ENCODE measurements at places on chromosomes 5 and 9.

GRCh38 chr5:117077142-117077541, 502.5 kb upstream of the SEMA6A start:
- peak; percentile 35 for DNase-seq

DNA sequence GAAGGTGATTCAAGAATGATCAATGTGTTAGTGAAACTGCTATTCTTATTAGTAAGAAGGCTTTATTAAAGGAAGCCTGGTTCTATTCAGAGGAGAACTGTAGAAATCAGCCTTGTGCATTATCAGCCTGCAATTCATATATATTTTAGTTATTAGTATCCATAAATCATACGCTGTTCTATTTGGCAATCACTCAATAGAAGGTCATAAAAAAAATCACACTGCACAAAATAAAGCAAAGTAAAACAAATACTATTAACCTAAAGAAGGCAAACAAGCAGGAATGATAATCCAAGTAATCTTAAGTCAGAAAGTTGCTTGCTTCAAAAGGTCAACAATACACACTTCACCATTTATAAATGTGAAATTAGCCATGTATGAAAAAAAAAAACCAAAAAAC, 138.1 kb downstream of the PDE4D start:
- no peak for DNase-seq

- no peak for DNase-seq
Measured at GRCh38 chr9:131813116-131813515, 73.2 kb upstream of the RAPGEF1 start.

- DNase-seq = no peak
Measured at GRCh38 chr5:82694711-82695285, 382.4 kb downstream of the TMEM167A start.

DNA sequence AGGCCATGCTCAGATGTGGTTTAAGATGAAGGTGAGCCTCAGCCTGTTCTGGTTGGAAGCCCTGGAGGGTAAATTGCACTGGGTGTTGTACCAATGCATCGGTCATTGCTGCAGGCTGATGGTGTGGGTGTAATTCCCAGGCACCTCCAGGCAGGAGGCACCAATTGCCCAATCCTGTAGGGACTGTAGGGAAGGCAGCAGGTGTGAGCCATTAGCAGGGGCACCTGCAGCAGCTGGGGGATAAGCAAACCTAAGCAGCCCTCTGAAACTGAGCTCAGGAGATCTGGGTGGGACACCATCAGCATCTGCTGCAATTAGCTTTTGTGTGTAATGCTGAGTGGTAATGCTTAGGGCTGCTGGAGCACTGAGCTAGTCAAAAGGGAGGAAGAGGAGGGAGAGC, 190.1 kb upstream of the TBC1D2 start:
- DNase-seq = no peak

DNA sequence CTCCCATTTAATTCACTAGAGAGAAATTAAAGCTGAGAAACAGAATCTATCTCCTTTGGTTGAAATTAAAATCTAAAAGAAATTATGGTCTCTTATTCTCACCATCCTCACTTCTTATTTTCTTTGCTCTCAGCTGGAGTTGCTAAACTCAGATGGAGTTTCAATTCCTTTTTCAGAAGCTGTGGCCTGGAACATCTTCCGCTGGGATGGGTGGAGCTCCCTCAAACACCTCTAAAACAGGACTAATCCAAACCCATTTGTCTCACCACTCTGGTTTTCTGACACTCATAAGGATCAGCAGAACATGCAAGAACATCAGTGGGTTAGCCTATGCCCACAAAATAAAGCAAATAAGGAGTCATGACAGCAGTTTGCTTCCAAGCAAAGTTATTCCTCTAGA, 39.6 kb upstream of the CEP78 start:
- DNase-seq = no peak

DNA sequence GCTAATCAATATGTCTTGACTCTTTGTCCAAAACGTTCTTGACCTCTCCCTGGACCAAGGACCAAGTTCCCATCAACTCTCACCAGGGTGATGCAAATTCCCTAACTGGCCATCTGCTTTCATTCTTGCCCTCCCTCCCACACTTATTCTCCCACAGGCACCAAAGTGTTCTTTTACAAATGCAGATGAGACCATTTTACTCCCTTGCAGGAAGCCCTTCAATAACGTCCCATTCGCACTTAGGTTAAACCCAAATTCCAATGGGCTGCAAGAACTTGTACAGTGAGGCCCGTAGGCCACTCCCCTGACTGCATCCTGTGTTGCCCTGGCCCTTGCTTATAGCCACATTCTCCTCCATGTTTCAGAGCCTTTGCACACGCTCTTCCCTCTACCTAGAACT, 7.3 kb downstream of the ARAP3 start:
- no peak for DNase-seq

DNA sequence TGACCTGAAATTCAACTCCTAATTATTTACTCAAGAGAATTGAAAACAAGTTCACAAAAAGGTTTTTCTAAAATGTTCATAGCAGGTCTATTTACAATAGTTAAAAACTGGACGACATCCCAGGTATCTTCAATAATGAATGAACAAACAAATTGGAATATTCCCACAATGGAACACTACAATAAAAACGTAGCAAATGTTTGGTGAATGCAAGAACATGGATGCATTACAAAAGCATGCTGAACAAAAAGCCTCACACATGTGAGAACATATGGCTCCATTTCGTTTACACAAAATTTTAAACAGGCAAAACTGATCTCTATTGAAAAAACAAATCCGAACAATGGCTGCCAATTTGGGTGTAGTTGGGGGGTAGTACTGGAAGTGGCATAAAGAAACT, 669.9 kb downstream of the MTRR start:
- no peak for DNase-seq

GRCh38 chr5:123371575-123372179, 51.5 kb downstream of the CEP120 start:
- DNase-seq = peak; percentile 0

DNA sequence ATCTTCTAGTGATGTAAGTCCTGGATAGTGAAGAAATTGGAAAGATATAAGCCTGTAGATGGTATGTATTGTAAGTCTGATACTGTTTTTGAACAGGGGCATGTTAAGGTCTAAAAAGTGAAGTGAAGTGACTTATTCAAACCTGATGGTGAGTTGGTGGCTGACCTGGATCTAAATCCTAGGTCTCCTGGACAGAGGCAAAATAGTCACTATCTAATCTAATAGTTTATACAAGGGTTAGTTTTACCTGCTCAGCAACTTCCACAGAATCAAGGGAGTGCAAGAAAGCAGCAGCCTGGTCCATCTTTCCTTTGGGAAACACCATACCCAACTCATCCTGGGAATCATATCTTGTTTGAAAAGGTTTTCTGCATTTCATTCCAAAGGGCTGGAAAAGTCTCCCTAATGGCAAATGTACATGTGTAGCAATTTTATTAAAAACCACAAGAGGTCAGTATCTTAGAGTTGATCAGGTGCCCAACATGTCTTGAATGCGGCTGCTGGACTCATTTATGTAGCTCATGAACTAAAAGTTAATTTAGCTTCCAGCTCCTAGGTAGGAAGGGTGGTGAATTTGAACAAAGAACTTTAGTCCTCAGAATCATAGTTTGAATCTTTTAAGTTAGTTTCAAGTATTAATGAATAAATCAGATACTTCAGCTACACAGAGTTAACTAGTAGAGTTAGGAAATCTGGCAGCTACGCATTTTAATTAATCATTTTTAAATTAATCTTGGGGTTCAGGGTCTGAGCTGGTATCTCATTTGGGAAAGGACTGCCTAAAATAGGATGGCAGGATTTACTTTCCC, 26.0 kb downstream of the SKP2 start:
- peak; percentile 52 for DNase-seq

GRCh38 chr9:75001719-75002421, 26.2 kb downstream of the CARNMT1 start:
- DNase-seq = peak; percentile 88

DNA sequence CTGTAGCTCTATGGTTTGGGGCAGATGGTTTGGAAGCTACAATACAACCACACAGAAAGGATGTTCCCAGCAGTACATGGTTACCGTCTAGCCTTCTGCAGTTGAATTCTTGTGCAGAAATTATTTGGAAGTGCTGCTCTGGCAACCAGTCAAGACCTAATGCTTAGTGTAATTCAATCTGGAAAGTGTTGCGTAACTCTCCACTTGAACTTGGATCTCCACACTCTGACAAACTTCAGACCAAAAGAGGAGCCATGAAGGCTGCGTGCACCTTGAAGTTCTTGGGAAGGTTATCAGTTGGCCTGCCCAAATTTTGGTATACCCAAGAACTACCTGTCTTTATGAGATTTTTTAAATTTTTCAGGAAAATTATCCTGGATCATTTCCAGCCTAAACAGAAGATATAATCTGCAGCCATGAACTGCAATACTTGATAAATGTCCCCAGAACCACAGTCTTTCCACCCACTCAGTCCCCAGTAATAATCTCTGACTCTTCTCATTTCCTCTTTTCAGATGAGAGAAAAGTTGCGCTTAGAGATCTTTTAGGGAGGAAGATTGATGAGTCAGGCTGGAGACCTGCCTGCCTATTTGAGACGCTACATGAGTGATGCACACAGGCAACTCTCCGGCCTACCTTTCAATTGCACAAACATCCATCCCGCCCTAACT, 159.9 kb downstream of the FANCC start:
- DNase-seq = peak; percentile 22

DNA sequence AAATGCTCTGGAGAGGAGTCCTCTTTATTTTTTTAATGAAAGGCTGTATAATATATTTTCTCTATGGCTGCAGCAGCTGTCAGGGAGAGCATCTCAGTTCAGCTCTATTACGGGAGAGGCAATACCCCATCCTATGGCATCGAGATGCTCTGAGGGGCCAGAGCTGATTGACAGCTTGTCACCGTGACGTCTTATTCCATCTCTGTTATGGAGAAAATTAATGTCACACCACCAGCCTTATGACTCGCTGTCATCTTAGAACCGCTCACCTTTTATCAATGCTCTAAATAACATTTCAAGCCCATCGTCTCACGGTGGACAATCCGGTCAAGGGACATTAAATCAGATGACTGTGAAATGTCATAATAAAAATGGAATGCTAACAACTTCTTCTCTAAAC, 273.5 kb downstream of the SLF1 start:
- DNase-seq = no peak

DNA sequence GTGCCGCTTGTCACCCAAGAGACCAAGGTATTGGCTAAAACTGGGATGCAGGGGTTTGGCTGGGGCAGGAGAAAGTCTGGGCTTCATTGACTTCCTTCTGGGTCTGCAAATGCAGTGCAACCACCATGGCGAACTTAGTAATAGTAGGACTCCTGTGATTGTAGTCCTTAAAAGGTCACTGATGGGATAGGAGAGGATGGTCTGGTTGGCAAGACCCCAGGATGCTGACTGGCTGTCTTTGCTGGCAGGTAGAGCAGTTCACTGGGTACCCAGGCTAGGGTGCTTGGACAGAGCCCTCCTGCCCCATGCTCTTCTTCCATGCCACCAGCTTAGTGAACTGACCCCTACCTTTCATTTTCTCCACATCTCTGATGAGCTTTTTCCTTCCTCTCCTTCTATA, 37.2 kb downstream of the ANGPTL2 start:
- DNase-seq = no peak

GRCh38 chr5:138661291-138661960, 86.2 kb upstream of the HSPA9 start:
- peak; percentile 51 for DNase-seq

DNA sequence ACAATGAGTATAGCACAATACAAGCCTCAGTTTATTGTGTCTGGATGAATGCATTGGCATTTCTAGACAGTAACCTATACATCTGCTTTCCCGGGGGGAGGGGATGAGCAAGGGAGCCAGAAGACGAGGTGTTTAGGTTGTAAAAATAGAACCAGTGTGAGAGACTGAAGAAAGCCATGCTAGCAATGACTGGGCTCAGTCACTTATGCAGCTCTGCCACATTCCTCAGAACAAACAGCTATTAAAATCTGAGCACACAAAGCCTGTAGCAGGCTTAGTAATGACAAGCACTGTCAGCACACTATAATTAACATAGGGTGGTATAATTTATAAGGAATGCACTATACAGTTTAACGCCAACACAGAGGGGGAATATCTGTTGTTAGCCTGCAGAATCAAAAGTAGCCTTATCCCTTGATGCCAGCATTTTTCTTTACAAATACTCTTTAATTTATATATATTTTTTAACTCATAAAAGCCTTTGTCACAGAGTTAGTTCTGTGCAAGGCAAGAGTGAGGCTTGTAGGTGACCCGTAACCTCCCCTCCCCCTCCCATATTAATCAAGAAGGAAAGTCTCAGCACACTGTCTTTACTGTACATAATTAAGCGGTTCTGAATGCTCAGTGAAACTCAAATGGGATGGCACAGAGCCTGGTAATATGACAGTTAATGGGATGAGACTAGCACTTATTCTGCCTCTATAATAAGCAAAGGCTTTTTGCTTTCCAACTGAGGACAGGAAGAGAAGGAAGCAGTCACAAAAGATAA, 295.4 kb downstream of the CSNK1G3 start:
- DNase-seq = no peak

DNA sequence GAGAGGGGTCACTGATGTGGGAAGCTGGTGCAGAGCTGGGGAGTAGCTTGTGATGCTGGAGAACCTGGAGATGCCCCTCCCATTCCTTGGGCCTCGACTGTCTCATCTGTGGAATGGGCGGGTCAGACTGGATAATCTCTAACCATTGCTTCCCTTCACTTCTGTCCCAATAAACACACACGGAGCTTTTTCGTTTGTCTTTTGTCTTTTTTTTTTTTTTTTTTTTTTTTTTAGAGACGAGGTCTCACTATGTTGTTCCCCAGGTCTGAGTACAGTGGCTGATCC, 36.5 kb downstream of the ALG2 start:
- DNase-seq = no peak

DNA sequence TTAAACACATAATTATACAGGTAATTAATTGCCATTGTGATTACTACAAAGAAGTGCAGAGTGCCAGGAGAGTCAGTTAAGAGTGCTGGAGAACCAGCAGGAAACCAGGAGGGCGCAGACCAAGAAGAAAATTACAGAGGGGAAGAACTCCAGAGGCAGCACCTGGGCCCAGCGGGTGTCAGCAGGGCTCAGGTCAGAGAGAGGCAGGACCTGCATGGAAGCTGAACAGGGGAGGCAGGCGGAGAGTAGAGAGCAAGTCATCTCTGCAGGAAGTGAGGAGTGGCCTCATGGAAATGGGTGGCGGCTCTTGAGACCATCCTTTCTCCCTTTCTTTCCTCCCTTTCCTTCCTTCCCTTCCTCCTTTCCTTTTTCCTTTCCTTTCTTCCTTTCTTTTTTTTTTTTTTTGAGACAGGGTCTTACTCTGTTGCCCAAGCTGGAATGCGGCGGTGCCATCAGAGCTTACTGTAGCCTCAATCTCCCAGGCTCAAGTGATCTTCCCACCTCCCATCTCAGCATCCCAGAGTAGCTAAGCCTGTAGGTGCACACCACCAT, 4.0 kb upstream of the ZBTB34 start:
- no peak for DNase-seq

GRCh38 chr9:100581661-100582060, 3.8 kb downstream of the CAVIN4 start:
- no peak for DNase-seq

- no peak for DNase-seq
Measured at GRCh38 chr9:131227959-131228460, 48.3 kb downstream of the FAM78A start.

GRCh38 chr9:76571288-76571687, 112.3 kb downstream of the GCNT1 start:
- peak; percentile 29 for DNase-seq

- no peak for DNase-seq
Measured at GRCh38 chr5:29197631-29198454, 1995.6 kb upstream of the CDH6 start.

GRCh38 chr5:124871303-124871702, 124.9 kb upstream of the ZNF608 start:
- DNase-seq = no peak

All from Kasumi-1 (cell line).